Activated T-cell treated with anti-CD3 and anti-CD28 coated beads for 1 hour (primary cell): ENCODE measurements at places on chromosomes 13 and 19.

DNA sequence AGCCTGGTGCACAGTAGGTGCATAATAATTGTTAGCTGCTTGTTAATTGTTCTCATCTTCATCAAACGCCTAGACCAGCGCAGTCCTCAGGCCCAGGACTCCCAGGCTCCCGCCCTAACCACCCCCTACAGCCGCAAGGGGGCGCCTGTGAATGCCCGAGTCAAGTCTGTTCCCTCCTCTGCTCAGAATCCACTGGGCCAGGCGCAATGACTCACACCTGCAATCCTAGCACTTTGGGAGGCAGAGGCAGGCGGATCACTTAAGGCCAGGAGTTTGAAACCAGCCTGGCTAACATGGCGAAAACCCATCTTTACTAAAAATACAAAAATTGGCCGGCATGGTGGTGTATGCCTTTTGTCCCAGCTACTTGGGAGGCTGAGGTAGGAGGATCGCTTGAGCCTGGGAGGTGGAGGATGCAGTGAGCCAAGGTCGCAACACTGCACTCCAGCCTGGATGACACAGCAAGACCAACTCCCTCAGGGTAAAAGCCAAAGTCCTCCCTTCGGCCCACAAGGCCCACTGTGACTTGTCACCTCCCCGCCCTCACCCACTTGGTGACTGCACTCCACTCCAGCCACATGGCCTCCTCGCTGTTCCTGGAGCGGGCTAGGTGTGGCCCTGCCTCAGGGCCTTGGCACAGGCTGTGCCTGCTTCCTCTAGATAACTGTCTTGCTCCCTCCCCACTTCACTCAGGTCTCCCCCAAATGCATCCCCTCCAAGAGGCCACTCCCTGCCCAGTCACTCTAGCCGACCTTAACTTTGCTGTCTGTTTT is 9.1 kb downstream of the ZNF653 start:
- DNase-seq: peak; percentile 60

DNA sequence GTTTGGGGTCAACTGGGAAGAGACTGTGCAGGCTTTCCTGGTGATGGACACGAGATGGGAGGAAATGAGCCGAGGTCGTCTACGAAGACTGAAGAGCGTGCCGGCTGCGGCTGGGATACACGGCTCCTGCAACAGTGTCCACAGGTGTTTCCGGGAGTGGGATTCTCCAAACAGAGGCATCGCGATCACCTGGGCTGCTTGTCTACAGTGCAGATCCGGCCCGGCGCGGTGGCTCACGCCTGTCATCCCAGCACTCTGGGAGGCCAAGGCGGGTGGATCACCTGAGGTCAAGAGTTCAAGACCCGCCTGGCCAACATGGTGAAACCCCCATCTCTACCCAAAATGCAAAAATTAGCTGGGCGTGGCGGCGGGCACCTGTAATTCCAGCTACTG is 11.6 kb upstream of the SLC39A3 start:
- no peak for DNase-seq

GRCh38 chr13:20960663-20961309 is 58.2 kb upstream of the XPO4 start:
- no peak for DNase-seq

DNA sequence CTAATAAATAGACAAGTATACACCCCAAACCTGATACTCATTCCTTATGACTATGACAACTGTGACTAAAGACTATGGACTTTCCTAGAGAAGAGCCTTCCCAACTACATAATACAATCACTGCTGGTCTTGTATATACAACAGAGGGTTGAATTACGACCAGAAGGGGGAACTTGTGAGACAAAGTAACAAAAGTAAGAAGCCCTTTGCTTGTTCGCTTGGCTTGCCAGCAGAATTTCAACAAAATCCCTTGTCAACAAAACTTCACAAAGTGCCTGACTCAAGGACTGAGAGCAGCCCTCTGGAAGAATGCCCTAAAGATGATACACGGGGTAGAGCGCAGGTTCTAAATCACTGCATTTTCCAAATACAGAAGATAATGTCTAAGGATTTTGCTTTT is 99.4 kb downstream of the WASF3 start:
- no peak for DNase-seq

DNA sequence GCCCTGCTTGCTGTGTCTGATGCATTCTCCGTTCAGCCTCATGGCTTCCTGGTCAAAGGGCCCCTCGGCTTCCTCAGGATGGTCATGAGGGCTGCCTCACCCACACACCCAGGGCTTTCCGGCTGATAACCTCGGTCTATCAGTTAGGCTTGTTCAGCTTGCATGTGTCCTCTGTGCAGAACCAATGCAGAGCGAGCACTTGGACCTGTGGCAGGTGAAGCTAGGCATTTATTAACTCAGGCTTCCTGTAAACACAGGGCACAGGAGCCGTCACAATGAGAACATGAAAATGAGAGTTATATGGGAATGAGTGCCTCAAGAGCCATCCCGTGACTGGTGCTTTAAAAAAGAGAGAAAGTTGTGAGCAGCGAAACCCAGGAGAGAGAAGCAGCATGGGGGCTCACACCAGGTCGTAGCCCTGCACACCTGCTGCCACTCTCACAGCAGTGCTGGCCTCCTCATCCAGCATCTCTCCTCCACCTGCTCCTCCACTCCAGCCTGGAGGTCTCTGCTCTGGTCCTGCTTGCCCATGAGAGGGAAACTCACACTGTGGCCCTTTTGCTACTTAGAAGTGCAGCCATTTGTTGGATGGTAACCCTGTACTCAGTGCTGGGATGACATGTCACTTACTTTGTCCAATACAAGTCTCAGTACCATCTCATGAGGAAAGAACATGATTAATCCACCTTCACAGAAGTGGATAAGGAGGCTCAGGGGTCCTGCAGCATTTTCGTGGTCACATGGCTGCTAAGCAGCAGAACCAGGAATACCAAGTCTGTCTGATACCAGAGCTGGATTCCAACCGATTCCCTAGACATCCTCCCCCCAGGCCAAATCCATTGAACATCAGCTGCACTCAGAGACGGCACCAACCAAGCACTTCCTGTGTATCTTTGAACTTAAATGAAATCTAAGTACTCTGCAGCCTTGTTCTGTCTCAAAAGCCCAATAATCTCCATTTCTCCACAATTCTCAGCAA is 50.5 kb upstream of the IRS2 start:
- DNase-seq: no peak

DNA sequence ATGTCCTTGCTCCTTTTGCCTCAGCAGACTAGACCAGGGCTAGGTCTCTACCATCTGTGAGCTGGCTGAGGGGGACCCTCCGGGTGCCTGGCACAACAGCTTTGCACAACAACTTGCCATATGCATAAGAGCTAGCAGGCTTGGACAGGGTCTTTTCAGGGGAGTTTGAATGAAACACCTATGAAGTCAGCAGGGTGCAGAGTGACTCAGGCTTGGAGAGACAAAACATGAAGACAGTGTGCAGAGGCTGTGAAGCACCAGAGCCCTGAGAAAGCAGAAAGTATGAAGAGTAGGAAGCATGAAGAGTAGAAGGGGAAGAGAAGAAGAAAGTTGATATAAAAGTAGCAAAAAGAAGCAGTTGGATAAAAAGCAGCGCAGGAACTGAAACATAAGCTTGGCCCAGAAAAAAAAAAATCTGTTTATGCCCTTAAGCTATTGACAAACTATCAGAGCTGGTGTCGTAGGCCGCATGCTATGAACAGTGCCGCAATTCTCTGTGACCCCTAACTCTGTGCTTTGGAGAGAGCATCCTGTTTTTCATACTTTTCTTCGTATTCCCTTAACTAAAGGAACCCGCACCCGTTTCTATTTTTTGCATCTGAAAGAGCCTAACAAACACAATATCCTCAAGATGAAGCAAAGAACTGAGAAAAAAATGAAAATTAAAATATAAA is 52.7 kb upstream of the FAM216B start:
- no peak for DNase-seq

GRCh38 chr19:51727349-51727880 is 3.6 kb upstream of the HAS1 start:
- no peak for DNase-seq
